ENCODE measurements at places on chromosomes 7 and 10. TPM values are rescaled to one million over a fixed set of nuclear protein-coding genes. Genes with fewer than 3 reads are reported as not detected.

DNA sequence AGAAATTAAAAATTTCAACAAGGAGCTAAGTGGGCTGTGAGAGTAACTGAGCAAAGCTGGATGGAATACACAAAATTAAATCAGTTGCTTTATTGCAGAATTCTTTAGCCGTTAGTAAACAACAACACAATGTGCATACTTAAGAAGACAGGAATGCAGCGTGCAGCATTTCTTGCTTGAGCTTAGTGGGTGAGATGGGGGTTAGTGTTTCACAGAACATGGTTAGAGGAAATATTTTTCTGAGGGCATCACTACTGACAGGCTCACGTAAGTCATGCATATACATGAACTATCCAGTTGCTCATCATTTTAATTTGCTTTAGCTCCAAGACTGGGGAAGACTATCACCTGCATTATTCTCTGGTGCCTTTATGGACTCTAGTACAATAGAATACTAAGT lies 80.8 kb downstream of the CD36 start:
- no peak for DNase-seq

- DNase-seq = no peak
Measured at GRCh38 chr10:11589738-11590137, 21.7 kb downstream of the USP6NL start.

GRCh38 chr10:129788215-129788614 lies 175.9 kb downstream of the EBF3 start:
- no peak for DNase-seq

- DNase-seq = no peak
Measured at GRCh38 chr7:39324139-39324760, 242.0 kb upstream of the YAE1 start.

GRCh38 chr7:139340808-139341057 lies 404 bp upstream of the FMC1 start:
- no peak for DNase-seq

- no peak for DNase-seq
Measured at GRCh38 chr10:46545861-46546590, 10.4 kb downstream of the GPRIN2 start.

DNA sequence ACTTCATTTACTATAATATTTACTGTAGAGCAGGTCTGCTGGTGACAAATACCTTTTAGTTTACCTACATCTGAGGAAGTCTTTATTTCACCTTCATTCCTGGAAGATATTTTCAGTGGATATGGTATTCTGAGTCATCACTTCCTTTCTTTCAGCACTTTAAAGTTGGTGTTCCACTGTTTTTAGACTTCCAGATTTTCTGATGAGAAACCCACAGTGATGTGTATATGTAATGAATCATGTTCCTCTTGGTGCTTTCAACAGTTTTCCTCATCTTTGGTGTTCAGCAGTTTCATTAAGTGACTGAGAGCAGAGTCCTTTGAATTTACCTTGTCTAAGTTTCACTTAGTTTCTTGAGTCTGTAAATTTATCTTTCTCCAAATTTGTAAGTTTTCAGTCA lies 36.4 kb downstream of the COPG2 start:
- no peak for DNase-seq

- no peak for DNase-seq
Measured at GRCh38 chr7:93747019-93747418, 143.5 kb downstream of the TFPI2 start.

- peak; percentile 74 for DNase-seq
Measured at GRCh38 chr10:28984431-28984830, 304.4 kb upstream of the LYZL1 start.

DNA sequence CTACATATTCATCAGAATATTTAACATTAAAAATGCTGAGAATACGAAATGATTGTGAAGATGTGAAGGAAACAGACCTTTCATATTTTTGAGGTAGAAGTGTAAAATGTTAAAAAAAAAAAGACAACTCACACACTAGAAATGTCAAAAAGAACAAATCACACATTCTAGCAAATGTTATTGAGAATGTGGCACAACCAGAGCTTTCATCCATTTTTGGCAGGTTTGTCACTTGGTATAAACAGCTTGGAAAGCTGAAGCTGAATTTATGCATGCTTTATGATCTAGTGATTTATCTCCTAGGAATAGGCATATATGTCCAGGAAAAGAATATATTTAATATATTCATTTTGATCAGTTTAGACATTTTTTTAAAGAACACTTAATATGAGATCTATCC lies 784.9 kb upstream of the GHITM start:
- DNase-seq = no peak

- no peak for DNase-seq
Measured at GRCh38 chr10:1572519-1573333, 164.6 kb downstream of the ADARB2 start.

DNA sequence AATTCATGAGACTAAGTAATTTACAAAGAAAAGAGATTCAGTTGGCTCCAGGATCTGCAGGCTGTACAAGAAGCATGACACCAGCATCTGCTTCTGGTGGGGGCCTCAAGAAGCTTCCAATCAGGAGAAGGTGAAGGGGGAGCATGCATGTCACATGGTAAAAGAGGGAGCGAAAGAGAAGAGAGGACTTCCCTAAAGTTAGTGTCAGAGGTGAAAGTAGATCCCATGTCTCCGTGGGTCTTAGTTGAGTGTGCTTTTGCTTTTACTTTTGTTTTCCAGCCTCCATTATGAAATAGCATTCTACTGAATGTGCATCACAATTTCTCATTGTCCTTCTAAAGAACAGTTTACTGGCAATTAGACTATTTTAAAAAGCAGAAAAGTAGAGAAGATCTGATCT lies 213.6 kb upstream of the FZD1 start:
- DNase-seq = peak; percentile 54

RBP4 gene
- polyA plus RNA-seq = not detected

OR13A1 gene
- polyA plus RNA-seq = 0.14 TPM

PNLIP gene
- polyA plus RNA-seq = not detected

MKRN1 gene
- polyA plus RNA-seq = 127 TPM

CRTAC1 gene
- not detected for polyA plus RNA-seq

FOXP2 gene
- polyA plus RNA-seq = not detected

ZNF239 gene
- polyA plus RNA-seq = not detected

CPED1 gene
- 20.4 TPM for polyA plus RNA-seq

LFNG gene
- 1.9 TPM for polyA plus RNA-seq

GDF2 gene
- not detected for polyA plus RNA-seq

TUBAL3 gene
- polyA plus RNA-seq = not detected

NRG3 gene
- polyA plus RNA-seq = not detected

OLAH gene
- polyA plus RNA-seq = not detected

TAS2R3 gene
- polyA plus RNA-seq = not detected

All from CD14-positive monocyte (primary cell).